NCI-H2227 treated with DMSO at 0.1 percent for 48 hours (cell line): ENCODE measurements at places on chromosomes 6 and 20.

DNA sequence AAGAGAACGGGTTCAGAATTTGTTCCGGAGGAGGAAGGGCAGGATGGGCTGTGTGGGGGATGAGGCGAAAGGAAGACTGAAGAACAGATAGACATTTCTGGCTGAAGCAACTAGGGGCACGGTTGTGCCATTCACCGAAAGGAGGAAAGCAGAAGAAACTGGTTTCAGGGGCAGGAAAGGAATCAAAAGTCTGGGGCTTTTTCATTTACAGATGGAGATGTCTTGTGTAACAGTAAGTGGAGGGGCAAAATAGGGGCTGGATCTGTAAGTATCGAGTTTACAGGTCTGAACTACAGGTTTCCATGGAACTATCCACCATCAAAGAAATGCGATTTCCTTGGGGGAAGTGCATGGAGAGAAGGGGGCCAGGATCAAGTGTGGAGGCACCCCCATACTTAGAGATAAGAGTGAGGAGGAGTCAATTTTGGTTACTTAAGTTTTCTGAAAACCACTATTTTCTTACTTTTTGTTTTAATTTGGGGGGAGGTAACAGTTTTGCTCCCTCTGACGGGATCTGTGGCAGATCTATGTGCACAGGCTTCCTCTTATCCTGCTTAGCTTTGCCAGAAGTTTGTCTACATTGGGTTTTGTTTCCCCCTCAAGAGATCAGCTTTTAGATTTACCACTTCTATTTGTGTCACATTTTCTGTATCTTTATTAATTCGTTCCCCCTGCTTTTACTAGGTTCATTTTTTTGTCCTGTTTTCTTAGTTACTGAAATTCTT is 120.1 kb downstream of the SLC23A2 start:
- no peak for DNase-seq

DNA sequence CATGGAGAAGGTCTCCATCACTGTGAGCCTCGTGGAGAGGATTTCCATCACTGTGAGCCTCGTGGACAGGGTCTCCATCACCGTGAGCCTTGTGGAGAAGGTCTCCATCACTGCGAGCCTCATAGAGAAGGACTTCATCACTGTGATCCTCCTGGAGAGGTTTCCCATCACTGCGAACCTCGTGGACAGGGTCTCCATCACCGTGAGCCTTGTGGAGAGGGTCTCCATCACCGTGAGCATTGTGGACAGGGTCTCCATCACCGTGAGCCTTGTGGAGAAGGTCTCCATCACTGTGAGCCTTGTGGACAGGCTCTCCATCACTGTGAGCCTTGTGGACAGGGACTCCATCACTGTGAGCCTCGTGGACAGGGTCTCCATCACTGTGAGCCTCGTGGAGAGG is 140.4 kb downstream of the ERMARD start:
- no peak for DNase-seq

GRCh38 chr6:89311853-89312531 is 3.1 kb downstream of the GABRR2 start:
- DNase-seq, result peak; percentile 22

- DNase-seq, result no peak
Observed at GRCh38 chr6:52617087-52617486, 40.2 kb upstream of the TRAM2 start.

DNA sequence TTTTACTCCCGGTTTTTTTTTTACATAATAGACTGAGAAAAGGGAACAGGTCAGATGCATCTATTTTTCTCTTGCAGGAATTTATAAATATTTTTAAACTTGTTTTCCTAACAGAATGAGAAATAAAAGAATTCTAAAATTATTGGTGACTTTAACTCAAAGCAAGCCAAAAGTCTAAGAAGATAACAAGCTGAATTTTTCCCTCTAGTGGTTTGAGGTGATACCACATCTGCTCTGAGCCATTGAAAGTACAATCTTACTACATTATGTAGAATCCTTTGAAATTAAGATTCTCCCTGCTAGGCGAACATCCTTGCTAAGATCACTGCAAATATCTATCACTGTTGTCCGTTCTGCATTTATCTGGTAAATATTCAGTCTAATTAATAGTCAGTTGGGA is 10.7 kb upstream of the STMND1 start:
- no peak for DNase-seq
